NCI-H1105 (cell line): ENCODE measurements at places on chromosomes 13 and 19.

GRCh38 chr19:13583114-13583513 lies 76.8 kb upstream of the CACNA1A start:
- no peak for DNase-seq

- DNase-seq = no peak
These were observed 9.5 kb downstream of the ING1 start for GRCh38 chr13:110722971-110723370.

DNA sequence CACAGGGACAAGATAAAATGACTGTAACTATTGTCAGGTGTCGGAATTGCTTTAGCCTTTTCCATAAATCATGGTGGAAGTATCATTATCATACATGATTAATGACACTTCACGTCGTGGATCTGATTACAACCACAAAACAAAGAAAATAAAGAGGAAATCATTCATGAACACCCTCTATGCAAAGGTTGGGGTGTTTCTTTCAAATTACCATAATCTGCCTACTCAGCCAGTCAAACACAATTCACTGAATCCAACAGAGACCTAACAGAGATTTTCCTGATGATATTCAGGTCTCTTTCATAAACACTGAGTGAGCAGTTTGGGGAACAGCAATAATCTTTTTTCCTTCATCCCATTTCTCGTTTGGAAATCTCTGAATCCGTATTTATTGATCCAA lies 625.6 kb downstream of the DCT start:
- DNase-seq = no peak

- no peak for DNase-seq
These were observed 3.5 kb downstream of the LGALS7B start for GRCh38 chr19:38792250-38793111.

GRCh38 chr19:50315773-50316448 lies 13.3 kb downstream of the KCNC3 start:
- peak; percentile 54 for DNase-seq

DNA sequence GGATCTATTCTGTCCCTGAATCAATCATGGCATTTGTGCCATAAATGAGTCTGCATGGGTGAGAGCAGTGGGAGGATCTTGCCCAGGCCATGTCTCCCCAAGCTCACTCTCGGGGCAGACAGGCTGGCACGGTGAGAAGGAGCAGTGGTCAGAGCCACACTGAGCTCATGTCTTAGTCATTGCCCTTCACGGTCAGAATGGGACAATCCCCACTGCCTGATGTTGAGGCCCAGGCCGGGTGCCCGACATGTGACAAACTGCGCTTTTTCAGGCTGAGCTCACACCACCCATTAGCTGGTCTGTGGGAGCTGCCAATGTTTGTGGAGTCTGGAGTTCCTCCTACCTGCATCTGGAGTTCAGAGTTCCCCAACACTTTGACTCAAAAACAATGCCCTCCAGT lies 481.9 kb downstream of the COG6 start:
- DNase-seq = no peak

GRCh38 chr13:103656311-103656710 lies 590.1 kb upstream of the SLC10A2 start:
- no peak for DNase-seq

DNA sequence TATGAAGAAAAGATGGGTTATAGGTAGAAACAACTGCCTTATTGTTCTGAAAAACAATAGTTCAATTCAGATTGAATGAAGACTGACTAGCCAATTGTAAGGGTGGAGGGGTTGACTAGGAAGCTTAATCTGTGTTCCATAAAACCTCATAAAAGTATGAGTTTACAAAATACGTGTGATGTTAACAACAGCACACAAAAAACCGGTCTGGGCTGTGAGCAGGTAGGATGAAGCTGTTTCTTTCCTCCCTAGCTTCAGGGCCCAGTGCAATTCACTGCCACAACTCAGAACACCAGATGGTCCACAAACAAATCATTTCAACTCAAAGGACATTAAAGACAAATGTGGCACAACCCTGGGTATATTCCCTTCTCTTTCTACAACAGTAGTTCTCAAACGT lies 3.2 kb downstream of the OXGR1 start:
- DNase-seq = no peak

GRCh38 chr19:4414800-4415321 lies 12.4 kb downstream of the CHAF1A start:
- DNase-seq = no peak
